ENCODE measurements at places on chromosomes 4 and X. TPM values are rescaled to one million over a fixed set of nuclear protein-coding genes. Genes with fewer than 3 reads are reported as not detected.
A peak's percentile ranks its signal among the peaks of the same experiment; 100 is the strongest.

DNA sequence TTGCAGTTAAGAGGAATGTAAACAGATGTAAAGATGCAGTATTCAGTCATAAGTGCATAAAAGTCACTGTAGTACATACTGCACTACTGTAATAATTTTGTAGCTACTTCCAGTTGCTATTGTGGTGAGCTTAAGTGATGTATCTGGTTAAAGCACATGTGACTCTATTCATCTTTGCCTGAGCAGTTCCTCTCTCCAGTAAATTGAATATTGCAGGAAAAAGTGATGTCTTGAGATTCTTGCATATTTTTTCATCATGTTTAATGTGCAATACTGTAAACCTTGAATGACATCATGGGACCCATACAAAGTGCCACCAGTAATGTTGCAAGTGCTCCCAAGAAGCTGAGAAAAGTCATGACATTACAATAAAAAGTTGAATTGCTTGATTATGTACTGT is 9.6 kb downstream of the UBA6 start:
- no peak for DNase-seq

USP51 gene
- 1.1 TPM for total RNA-seq

IL2RG gene
- not detected for total RNA-seq

IL15 gene
- total RNA-seq, result 2.0 TPM

GRCh38 chrX:134688031-134688823 is 30.0 kb upstream of the PLAC1 start:
- DNase-seq, result no peak

WAS gene
- not detected for total RNA-seq

DNA sequence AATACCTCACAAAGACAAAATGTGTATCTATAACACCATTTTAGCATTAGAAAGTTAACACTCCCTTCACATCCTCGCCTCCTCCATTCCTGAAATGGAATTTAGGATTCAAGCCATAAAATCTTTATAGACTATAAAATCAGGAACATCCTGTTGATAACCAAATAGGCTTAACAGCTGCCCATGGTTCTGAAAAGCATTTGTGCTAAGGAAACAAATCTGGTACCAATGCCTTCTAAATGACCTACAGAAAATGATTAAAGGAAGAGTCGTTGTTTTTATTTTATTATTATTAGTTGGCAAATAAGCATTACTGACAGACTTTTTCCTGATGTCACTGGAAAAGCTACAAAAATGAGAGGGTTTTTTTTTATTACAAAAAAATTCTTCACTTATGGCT is 79.8 kb downstream of the PAPSS1 start:
- DNase-seq, result no peak

MAP3K15 gene
- total RNA-seq, result 0.13 TPM

- DNase-seq, result peak; percentile 59
Measured at GRCh38 chr4:147768113-147768512, 36.2 kb downstream of the ARHGAP10 start.

- DNase-seq, result no peak
Measured at GRCh38 chrX:154038656-154039055, 19.0 kb upstream of the IRAK1 start.

ZNF732 gene
- total RNA-seq, result 1.1 TPM

ADGRL3 gene
- total RNA-seq, result not detected

DNA sequence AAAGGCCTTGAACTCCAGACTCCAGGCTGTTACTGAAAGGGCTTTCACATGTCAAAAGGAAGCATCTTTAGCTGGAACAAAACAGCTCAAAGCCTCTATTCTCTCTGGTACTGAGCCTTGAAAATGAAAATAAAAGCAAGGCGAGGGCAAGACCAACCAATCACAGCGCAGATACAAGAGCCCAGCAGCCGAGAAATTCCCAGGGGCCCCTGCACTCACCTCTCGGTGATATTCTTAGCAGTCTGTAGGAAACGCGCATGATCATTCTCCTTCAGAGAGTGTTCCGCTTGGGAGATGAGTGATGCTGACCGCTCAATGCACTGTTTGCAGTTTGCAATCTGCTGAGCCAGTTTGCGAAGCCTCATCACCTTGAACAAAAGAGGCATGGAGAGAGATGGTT is 138.1 kb downstream of the MID1 start:
- no peak for DNase-seq

DNA sequence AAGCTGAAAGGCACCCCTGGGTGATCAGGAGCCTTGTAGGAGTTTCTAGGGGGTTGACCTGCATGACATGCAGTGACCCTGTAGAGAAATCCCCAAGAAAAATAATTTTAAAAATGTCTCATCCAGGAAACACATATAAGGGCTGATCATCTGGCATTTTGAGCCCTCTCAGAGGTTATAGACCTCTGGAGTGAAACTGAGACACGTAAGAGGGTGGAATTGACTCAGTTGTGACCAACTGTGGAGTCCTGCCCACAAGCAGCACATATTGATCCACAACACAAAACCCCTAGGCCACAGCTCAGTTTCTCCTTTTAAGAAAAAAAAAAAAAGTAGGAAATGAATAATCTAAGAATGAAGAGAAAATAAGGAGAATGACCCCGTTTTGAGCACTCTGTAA is 32.5 kb upstream of the MTMR8 start:
- no peak for DNase-seq

GRCh38 chr4:3404546-3404945 is 37.2 kb upstream of the HGFAC start:
- no peak for DNase-seq

DNA sequence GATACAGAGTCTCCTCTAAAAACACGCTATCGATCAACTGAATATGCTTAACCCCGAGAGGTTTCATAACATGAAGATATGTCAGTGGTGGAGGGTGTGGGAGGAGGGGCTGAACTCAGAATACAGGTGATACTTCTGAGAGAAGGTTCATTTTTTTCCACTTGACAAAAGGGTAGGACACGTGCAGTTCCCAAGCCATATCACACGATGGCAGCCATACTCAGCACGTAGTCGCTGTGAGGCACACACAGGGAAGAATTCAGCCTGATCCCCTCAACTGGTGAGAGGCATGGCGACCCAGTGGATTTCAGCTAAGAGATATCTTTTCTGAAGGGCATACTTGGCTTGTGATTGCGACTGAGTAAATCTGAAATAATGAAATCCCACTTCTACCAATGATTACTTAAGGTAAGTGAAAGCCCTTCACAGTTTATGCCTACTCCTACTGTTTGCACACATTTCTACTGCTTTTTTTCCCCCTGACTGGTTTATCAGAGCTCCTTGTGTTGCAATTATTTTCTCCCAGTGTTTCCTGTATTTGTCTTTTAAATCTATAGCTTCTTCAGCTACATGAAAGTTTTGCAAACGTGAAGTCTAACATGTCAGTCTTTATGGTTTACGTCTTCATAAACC is 133.1 kb downstream of the CORIN start:
- DNase-seq, result no peak

DNA sequence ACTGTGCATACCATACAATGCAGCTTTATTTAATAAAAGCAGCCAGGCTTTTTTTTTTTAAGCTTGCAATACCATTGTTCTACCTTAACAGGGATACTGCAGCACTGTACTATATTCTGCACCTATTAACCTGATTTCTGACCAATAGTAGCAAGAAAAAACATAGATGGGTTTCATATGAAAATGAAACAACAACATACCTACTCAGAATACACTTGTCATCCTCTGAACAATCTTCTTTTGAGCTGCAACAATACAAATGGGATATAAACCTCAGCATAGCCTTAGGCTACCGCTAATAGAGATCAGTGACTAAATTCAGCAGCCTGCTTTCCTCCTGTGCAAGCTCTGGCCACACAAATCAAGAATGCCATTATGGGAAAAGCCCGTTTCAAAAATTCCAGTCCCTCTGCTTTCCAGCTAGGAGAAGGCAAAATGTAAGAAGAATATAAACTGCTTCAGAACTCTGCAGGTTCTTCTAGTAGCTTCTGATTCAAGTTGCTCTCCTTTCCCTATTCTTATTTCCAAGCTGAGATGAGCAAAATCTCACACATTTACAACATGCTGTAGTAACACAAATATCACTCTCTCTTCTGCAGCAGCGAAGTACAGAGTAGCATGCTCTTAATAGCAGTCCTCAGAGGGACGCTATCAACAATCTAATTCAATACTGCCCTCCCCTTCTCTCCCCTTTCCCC is 143.4 kb downstream of the KLHL13 start:
- no peak for DNase-seq

DNA sequence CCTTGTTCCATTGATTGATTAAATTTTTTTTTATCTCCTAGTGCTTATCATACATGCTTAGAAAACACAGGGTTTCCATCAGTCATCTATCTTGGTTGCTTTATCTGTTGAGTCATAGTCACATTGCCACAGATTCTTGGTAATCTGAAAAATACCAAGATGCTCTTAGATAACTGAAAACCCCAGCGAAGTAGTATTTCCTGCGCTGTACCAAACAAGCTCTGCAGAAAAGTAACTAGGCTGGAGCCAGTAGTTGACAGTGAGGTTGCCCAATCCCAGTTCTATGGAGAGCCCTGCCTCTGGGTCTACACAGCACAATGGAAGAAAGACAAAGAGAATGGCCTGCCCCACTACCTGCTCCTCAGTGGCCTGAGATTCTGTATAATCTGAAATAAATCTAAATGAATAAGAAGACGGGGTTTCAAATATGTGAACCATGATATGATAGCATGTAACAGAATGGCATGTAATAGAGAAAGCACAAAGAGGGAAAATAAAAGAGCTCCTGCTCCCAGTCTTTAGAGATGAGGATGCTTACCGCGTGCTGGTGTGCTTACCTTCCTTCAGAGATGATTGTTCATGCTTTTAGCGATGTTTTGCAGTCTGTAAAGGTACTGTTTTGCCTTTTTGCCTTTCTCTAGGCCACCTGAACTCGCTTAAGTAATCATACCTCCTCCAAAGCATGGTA is 55.3 kb upstream of the RAPGEF2 start:
- no peak for DNase-seq

TRMT2B gene
- total RNA-seq, result 24.3 TPM

DNA sequence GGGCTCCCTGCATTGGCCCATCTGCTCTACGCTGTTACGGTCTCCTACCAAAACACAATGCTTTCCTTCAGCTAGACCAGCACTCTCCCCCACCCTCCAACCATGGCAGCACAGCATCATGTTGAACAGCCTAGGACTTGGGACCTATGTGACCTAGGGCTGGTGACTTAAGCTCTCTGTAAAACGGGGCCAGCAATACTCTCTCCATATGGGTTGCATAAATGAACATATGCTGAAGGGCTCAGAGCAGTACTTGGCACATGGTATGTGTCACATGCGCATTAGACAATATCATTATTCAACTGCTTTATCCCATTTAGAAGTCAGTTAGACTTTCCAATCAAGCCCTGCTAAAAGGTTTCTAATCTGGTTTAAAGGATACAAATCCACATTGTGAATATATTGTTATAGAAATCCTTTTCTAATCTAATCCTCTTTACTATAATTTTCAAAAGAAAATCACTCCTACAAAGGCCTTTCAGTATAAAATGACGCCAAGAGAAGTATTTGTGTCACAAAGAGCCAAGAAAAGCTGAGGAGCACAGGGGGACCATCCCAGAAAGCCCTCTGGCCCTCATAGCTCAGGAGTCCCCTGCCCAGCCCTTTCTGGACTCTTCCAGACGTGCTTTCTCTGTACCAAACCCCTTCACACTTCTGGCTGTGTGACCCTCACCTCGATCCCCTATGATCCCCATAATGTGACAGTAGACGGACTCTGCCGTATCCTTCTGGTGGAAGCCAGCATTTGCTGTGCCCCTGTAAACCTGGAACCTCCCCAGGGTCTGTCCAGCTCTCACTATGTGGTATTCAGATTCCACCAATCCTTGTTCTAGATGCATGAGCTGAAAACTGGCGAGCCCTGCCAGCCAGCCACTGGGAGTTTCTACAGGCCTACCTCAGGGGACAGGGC is 42.3 kb downstream of the NSG1 start:
- DNase-seq, result no peak

GPC4 gene
- not detected for total RNA-seq

DNA sequence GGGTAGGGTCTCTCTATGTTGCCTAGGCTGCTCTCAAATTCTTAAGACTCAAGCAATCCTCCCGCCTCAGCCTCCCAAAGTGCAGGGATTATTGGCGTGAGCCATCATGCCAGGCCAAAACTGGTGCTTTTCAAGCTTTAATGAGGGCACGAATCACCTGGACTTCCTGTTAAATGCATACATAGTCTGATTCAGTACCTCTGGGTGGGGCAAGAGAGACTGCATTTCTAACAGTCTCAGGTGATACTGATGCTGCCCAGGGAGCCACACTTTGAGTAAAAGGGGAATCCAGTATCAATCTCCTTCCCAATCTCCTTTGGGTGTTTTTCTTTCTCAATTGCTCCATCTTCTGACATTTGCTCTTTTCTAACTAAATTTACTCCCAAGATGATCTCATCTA is 96.5 kb downstream of the SH3RF1 start:
- DNase-seq, result no peak

DMRTC1B gene
- total RNA-seq, result not detected

EFHC2 gene
- total RNA-seq, result not detected

ARHGAP24 gene
- 122 TPM for total RNA-seq

NHS gene
- total RNA-seq, result 0.07 TPM

- no peak for DNase-seq
Measured at GRCh38 chrX:124829930-124830329, 483.6 kb downstream of the SH2D1A start.

DNA sequence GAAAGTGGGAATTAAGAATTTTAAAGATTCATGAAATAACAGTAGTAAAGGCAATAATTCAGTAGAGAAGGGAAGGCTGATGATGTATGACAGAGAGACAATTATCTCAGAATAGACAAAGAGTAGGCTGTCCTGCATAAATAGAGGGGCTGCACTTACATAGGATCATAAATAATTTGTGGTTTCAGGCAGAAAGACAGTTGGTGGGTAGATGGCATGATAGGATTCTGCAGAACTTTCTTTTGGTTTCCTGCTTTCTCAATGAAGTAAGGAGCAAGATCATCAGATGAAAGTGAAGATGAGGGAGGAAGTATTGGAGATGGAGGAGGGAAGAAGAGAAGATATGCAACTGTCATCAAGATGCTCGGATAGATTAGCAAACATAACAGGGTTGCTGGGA is 604.9 kb upstream of the ZFP42 start:
- DNase-seq, result no peak

Measured in pulmonary artery endothelial cell (primary cell).